ENCODE measurements at places on chromosomes 1 and 21.

- no peak for DNase-seq
Observed at GRCh38 chr1:182383037-182383661, 8.4 kb downstream of the GLUL start.

- DNase-seq, result no peak
Observed at GRCh38 chr1:21576798-21577187, 67.6 kb downstream of the ALPL start.

DNA sequence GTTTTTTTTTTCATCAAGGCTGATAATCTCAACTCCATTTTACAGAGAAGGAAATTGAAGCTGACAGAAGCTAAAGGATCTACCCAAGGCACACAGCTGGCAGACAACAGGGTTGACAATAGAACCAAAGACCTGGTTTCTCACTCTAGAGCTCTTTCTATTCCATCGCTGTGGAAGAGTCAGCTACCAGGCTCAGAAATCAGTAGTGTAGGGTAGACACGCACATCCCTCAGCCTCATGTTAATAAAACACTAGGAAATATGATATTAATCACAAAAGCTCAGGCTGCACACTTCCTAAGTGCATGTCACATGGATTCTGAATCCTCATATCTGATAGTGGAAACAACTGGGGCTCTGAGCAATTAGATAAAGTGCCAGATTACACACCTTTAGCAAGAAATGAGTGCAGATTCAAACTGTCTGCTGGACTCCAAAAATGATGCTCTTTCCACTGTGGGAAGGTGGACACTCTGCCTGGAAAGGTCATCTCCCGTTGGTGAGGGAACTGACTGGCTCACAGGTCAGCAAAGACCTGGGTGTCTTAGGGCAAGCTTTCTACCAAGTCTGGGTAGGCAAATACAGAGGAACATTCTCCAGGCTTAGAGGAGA is 139.1 kb downstream of the TGFBR3 start:
- DNase-seq, result no peak

DNA sequence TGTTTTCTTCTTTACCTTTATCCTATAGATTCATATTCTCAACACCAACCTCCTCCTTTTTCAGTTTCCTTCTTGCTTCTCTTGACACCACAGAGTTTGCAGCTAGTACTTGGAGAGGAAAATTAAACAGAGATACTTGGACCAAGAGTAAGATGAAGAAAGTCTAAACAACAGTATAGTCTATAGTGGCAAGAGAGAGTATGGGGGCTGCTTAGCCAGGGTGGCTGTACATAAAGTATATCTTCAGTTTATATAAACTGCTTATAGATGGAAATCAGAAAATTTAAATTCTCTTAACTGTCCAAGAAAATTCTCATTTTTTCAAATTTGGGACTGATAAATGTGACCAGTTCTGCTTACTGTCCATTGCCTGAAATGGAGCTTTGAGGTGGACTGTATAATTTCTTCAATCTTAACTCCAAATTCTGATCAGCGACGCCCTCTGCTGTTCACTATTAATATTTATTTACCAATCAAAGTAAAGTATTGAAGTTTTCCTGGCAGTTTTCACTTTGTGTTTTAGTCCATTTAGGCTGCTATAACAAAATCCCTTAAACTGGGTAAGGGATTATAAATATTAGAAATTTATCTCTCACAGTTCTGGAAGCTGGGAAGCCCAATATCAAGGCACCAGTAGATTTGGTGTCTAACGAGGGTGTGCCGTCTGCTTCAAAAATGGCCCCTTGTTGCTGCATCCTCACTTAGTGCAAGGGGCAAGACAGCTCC is 14.8 kb upstream of the METTL18 start:
- no peak for DNase-seq

DNA sequence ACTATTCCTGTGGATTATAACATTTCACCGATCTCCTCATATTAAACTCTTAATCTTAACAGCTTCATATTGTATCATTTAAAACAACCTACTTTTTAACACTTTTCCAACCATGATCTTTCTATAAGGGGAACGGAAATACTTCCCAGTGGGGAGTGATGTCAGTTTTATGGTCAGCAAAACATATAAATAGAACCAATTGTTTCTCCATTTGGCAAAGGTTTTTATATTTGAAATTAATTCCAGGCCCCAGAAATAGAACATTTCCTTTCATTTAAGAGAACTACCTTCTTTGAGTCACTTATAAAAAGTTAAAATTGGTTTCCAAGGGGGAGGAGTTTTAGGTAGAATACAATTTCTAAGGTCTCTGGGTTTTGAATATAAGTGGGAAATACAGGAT is 189.6 kb downstream of the TGFBR3 start:
- DNase-seq, result no peak

DNA sequence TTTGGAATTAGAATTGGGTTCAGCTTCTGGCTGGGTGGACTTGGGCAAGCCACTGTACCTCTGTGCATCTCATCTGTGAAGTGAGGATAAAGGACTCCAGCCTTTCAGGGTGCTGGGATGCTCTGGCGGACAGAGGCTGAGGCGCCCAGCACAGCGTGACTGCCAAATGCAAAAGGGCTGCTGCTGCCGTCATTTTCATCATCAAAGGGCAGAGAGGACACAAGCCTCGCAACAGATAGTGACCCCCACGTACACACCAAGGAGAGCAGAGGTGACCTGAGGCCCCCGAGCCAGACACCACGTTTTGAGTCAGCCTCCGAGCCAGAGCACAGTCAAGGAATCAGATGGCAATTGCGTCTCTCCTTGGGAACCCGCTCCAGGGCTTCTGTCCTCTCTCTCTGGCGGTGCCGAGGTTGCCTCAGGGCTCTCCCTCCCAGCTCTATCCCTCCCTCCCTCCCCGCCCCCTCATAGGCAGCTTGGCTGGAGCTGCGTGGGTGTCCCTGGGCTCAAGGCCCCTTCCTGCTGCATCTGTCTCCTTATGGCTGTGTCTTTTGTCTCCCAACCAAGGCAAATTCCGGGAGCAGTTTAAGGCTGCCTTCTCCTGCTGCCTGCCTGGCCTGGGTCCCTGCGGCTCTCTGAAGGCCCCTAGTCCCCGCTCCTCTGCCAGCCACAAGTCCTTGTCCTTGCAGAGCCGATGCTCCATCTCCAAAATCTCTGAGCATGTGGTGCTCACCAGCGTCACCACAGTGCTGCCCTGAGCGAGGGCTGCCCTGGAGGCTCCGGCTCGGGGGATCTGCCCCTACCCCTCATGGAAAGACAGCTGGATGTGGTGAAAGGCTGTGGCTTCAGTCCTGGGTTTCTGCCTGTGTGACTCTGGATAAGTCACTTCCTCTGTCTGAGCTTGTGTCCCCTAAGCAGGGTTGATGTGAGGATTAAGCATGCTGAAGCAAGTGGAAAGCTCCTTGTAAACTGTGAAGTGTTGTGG is 9.0 kb downstream of the HCRTR1 start:
- DNase-seq, result no peak

DNA sequence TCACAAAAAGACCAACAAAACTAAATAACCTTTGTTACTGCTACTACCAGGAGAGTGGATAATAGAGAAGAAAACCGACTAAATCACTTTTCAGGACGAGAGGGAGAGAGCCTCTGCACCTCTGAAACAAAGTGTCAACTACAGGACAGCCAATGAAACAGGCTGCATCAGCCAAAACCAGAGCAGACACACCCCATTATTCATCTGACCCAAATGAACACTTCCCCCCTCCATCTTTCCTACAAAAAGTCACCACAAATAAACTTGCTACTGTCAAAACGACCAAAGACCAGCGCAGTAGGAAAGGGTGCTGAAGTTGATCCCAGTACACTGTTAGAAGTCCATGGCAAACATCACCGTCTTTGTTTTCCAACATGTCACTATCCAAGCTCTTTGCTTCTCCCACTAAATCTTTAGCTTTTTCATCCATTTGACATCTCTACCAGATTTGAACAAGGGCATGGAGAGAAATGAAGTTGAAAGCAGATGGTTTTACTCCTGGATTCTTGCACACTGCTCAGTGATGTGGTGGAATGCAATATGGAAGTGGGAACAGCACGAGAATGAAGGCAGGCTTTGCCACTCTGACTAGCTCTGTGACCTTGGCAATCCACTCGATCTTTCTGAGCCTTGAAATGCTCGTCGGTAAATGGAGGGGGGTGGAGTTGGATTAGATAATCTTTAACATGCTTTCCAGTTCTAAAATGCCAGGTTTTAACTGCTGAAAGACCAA is 20.5 kb downstream of the DSTYK start:
- no peak for DNase-seq

GRCh38 chr1:30366911-30367310 is 356.5 kb downstream of the MATN1 start:
- no peak for DNase-seq

- DNase-seq, result no peak
Observed at GRCh38 chr1:205774198-205775014, 876 bp downstream of the RAB29 start.

DNA sequence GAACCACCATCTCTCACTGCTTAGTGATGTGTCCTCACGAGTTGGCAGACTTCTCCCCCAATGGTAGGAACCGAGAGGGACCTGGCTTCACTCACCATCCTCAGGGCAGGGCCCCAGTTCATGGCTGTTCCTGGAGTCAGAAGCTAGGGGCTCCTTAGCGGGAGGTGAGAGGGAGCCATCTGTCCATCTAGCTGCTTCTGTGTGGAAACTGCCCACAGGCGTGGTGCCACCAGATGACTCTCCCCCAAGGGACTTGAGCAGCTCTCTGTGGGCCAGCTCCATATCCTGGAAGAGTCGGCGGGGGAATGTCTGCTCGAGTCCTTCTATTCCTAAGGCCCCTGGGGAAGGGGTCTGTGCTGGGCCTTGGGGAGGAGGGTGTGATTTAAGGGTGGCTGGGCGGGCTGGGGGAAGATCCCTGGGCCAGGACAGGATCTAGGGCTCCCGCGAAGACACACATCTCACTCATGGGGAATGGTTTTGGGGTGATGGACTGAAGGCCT is 16.3 kb downstream of the LRRC71 start:
- DNase-seq, result no peak

GRCh38 chr1:67317803-67318202 is 10.1 kb downstream of the IL12RB2 start:
- no peak for DNase-seq

DNA sequence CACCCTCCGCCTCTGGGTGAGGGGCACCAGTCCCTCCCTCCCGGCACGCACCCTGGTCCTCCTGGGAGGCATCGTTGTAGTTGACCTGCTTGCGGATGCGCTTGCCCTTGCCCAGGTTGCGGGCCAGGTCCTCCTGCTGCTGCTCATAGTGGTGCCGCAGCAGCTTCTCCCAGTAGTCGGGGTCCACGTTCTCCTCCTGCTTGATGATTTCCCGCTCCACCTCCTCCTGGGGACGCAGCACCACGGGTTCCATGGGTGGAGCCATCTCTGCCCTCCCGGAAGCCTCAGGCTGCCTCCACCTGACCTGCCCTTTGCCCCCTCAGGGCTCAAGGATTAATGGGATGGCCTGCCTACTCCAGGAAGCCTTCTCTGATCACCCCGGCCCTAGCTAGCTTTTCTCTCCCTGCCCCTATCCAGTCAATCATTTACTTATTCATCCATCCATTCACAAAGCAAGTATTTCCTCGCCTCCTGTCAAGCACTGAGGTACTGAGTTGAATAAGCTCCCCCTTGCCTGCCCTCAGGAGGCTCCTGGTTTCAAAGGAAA is 53.5 kb downstream of the CHD5 start:
- DNase-seq, result no peak

DNA sequence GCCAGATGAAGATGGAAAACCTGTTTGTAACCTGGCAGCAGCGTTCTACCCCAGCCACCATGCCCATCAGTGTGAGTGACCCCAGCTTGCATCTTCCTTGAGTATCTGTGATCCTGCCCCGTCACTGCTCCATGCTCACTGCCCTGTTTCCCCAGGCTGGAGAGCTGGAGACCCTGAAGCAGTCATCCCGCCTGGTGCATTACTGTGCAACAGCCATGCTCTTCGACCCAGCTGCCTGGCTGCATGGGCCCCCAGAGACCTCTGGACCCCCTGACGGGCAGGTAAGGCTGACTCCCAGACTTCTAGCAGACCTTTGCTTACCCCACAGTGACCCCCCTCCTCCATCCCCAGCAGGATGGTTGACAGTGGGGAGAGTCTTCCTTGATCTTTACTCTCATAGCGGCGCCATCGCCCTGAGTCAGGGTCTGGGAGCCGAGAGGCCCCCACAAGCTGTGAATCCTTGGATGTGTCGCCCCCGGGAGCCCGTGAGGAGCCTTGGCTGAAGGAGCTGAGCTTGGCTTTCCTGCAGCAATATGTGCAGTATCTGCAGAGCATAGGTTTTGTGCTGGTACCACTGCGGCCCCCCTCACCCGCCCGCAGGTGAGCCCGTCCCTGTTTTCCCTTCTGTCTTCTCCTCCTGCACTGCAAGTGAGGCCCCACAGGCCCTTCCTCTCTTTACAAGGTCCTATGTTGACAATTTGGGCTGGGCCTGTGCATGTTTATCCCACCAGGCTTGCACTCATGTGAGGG is 10.4 kb downstream of the HYI start:
- DNase-seq, result no peak

DNA sequence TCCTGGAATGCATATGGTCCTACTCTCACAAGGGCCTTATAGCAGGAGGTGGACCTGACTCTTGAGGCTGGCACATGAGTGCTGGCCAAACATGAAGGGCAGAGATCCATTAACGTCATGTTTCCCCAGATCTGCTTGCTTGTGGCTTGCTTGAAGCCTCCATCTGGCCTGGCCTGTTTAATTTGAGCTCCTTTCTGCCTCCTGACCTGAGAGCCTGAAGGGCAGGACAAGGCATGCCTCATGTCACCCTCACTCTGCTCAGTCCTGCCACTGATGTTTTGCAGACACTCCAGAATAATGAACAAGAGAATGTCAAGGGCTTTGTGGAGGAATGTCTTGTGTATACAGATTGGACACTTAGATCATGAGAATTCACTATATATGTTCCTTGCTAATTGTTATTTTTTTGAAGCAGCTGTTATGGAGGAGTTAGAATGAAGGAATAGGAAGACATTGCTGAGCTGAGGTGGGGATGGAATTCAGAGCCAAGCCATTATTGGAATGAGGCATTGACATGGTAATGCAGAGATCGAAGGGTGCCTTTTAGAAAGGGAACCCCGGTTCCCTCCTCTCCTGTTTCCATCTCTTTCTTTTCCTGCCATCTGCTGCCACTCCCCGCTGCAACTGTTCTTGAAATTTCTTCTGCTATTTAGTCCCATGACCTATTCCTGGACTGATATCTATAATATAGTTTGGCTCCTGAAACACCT is 457.0 kb upstream of the PROX1 start:
- DNase-seq, result no peak

- DNase-seq, result no peak
Observed at GRCh38 chr1:1542766-1543705, 2.6 kb upstream of the TMEM240 start.

DNA sequence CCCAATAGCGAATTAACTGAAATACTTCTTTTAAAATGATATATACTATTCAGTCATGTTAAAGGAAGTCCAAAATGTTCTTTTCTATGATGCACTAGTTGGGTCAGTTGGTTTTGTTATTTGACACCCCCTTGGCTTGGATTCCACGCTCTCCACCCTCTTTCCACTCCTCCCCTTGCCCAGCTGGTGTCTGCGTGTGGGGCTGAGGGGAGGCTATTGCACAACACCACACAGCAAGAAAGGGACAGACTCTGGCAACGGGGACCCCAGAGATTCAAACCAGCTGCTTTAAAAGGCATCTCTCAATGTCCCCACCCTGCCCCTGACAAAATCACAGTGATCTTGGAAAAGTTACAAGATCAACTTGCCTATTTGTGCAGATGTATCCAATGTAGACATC is 394.3 kb downstream of the TGFB2 start:
- DNase-seq, result no peak

All from stimulated activated CD8-positive, alpha-beta memory T cell treated with anti-CD3 and anti-CD28 coated beads, Interleukin-4, amount 100 ng/mL, for 1 hour (primary cell).